ENCODE measurements at places on chromosomes 16 and 17.

DNA sequence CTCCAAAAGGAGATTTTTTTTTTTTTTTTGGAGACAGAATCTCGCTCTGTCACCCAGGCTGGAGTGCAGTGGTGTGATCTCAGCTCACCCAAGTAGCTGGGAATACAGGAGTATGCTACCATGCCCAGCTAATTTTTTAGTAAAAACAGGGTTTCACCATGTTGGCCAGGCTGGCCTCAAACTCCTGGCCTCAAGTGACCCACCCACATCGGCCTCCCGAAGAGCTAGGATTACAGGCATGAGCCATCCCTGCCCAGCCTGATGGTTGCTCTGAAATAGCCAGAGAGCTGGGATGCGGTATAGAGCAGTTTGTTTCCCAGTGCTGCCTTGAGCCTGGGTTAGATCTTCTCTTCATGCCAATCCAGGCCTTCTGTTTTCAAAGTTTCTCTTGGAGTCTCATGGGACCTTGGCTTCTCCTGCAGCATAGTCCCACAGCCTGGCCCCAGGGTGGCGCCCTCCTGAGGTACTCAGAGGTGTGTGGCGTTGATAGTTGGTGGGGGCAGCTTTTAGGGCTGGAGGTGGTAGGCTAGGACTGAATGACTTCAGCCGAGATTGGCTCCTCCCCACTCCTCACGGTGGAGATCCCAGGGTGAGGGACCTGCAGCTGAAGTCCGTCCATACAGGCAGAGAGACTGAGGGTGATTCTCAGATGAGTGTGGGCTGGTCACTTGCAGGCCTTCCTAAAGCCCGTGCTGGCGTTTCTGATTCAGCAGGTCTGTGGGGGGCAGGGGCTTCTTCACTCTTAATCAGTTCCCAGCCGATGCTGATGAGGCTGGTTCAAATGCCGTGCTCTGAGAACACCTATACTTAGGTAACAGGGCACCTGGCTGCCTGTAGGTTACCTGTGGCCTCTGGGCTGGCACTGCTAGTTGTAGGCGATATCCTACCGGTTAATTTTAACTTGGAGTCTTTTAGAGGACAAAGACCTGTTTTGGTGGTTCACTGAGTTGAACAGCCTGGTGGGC is 52.0 kb downstream of the TNFRSF13B start:
- no peak for DNase-seq

DNA sequence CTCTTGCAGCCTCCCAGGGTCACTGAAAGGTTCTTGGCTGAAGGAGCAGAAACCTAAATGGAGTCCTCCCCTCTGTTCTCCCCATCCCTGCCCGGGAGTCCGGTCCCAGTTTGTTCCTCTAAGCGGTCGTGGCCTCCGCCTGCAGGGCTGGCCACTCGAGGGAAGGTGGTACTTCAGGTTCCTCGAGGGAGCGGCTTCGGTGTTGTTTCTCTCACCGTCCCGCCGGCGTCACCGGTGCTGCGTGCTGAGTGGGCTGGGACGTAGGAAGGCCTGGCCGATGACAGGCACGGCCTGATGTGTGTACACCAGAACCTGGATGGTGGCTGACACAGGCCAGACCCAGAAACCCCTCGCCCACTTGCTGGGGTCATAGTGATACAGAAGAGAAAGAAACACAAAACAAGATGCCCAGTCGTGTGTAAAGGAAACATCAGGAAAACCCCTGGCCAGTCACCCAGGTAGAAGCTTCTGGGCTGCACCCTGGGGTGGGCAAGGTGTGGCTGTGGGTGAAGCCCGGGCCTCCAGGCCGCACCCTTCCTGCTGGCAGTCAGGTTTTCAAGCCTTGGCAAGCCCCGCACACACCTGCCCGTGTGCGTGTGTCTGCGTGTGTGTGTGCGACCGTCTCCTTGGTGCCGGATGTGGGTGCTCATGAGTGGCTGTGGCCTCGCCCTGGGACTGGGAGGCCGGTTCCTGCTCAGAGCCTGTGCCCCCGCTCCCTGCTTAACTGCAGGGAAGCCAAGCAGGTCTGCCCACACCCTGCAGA is 52.0 kb downstream of the BAIAP2 start:
- DNase-seq, result no peak

GRCh38 chr17:64073771-64074703 is 53.6 kb upstream of the ICAM2 start:
- DNase-seq, result no peak

GRCh38 chr16:83802135-83802534 is 5.6 kb upstream of the HSBP1 start:
- DNase-seq, result no peak

DNA sequence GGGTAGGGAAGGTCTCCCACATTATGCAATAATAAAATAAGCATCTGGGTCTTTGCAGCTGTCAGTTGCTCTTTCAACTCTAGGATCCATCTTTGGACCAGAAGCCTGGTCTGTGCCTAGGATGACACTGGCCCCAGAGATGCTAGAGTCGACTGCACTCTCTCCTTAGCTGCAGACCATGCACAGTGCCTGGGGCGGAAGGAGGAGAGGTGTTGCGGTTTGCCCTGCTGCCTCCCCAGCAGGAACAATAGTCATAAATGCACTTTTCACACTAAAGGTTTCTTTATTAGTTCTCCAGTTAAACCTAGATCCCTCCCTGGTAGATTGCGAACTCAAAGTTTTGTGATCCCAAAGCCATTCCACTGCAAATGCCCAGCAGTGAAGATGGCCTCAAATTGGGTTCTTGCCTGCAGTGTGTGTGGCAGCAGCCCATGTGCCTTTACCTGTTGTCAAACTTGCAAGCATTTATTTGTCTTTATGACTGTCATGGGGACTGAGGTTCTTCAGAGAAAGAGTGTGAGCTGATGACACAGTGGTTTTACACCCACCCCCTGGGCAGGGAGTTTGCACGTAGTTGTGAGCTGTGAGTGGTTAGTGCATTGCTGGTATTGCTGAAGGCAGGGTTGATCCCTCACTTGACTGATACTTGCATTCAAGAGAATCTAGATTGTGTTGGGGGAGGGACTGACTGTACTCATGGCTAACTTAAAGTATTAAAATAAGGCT is 10.3 kb downstream of the ATXN1L start:
- DNase-seq, result no peak

- no peak for DNase-seq
Measured at GRCh38 chr16:69804297-69804696, 42.2 kb downstream of the WWP2 start.

DNA sequence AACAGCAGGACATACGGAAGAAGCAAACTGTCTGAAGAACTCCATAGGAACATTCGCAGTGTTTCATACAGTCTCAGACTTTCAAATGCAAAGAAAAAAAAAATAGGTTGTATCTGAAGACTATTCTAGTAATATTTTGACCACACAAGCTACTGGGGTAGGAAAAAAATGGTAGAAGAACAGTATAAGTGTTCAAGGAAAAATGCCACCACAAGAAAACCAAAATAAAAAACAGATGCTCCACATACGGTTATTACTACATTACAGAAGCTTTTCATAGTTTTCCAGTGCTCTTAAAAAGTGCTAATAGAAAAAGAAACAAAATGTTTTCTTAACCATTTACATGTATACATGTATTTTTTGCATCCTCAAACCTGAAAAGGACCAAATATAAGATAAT is 3.7 kb downstream of the NCOR1 start:
- DNase-seq, result no peak

DNA sequence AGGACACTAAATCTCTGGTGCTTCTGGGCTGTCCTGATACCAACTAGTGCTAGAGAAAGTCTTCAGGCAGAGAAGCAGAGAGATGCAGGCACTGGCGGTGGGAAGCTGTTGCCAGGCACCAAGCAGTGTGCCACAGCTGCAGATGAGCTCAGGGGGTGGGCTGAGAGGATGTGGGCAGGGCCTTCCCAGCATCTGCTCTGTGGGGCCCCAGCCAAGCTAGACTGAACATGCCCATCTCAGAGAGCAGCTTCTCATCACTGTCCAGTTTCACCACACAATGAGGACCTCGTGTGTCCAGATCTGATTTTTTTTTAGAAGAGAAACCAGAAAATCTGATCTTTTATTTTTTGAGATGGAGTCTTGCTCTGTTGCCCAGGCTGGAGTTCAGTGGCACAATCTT is 17.1 kb downstream of the PSKH1 start:
- no peak for DNase-seq

DNA sequence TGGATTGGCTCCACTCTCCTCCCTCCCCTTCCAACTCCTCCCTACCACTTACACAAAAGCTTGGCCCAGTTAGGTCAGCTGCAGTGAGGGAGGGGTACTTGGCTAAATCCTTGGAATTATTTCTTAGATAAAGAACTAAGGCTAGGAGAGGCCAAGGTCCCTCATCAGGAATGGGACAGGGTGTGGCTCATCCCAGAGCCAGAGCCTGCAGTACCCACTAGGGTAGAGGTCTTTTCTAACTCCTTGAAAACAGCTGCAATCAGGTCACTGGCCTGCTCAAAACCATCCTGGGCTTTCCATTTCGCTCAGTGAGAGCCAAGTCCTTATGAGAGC is 1.9 kb upstream of the SLC46A1 start:
- DNase-seq, result no peak

- no peak for DNase-seq
Measured at GRCh38 chr17:64772845-64773299, 110.8 kb upstream of the SMURF2 start.

- DNase-seq, result no peak
Measured at GRCh38 chr17:8353736-8354135, 14.1 kb downstream of the ODF4 start.

- DNase-seq, result no peak
Measured at GRCh38 chr16:87298857-87299465, 18.2 kb downstream of the C16orf95 start.

DNA sequence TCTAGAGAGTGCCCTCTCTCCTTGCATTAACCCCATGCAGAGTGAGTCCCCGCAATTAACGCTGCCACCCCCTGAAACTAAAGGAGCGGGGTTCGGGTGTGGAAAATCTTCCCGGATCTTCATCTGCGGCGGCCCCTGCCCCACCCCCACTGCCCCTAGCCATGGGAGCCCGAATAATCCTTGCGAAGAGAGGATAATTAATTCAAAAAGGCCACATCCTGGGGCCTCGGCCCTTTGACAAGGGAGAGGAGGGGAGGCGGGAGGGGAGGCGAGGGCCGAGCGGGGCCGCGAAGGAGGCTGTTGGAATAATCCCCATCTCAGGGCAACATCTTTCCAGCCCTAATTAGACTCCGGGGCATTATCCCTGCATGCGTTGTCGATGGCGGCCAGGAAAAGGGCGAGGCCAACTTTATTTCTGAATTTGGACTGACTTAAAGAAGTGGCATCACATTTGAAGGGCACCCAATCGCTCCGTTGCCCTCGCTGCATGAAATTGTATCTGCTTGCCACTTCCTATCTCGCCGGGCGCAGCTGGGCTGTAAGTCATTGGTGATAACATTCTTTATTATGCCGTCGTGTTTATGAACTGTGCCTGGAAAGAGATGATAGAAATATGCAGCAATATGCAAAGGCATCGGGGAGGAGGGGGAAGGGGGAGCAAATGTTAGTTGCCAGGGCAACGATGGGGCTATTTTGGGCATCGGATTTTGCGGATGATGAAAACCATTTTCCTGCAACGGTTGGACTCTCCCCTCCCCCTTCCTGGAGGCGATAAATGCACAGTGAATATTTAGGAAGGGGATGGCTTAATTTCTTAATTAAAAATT is 387.1 kb upstream of the TNRC6C start:
- peak; percentile 86 for DNase-seq

Data from cerebellar cortex (tissue), 1 donor.